Stomach (tissue), 19 donors: ENCODE measurements at places on chromosomes 3 and 15. TPM values are rescaled to one million over a fixed set of nuclear protein-coding genes. Genes with fewer than 3 reads are reported as not detected.

GRCh38 chr3:9623148-9623547, 26.2 kb upstream of the MTMR14 start:
- H3K27ac ChIP-seq: no peak overlapping the region
- no peaks in the 10 kb centered on the region for H3K27me3 ChIP-seq
- no peaks in the 10 kb centered on the region for H3K36me3 ChIP-seq
- DNase-seq: no peak

DNA sequence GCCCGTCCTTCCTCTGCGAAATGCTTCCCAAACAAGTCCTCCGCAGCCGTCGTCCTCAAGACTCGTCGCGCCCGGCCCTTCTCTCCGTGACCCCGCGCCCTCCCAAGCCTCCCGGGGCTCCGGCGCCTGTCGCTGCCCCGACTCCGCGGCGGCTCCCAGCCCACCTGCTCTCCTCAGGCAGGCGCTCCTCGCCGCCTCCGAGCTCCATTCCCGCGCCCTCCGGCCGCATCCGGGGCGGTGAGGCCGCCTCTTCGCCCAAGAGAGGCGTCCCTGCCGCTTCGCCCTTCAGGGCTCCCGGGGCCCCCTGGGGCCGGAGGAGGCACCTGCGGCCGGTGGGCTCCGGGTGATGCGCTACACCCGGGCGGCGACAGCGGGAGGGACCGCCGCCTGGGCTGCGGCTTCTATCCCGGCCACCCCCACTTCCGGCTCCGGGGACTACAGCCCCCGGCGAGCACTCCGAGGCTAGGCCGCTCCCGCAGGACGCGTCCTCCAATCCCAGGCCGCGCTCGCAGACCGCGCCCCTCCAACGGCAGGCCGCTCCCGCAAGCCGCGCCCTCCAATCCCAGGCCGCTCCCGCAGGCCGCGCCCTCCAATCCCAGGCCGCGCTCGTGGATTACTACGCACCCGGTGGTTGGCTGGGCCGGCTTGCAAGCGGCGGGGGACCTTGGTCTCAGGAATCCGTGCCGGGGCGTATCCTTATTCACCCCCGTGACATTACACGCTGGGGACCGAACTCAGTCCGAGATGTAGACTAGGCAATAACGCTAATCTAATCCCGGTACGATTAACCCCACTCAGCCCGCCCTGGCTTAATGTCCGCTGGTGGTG, at the start of gene RUBCN:
RUBCN (minus strand) TSS at position 414 of the 828 bp plus-strand sequence; CDS start at position 229, 185 bp downstream.
- H3K4me1 ChIP-seq: peaks cover 31% of the 10 kb centered on the region
- H3K36me3 ChIP-seq: no peaks in the 10 kb centered on the region
- peak within 1 kb of the TSS; percentile 95 for H3K4me3 ChIP-seq
- no peaks in the 10 kb centered on the region for H3K27me3 ChIP-seq
- H3K27ac ChIP-seq: peak within 1 kb of the TSS; percentile 96

DNA sequence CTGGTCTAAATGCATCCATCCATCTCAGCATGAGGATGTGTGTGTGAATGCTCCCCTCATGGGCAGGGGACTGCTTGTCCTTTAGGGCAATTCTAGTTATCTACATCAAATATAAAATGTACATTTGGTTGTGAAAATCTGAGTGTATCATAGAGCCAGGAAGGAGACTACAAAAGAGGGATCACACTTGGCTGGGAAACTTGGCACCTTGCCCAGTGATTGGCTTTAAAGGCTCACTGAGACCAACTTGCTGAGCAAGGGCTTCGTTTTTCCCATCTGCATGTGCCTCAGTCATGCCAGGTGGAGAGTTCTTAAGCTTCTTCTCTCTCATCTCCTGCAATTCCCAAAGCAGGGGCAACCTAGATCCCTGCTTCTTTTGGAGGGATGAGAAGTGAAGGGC, 5.2 kb downstream of the CAPN3 start:
- H3K4me3 ChIP-seq: no peak overlapping the region
- H3K4me1 ChIP-seq: no peaks in the 10 kb centered on the region
- no peaks in the 10 kb centered on the region for H3K27me3 ChIP-seq

GRCh38 chr3:196889844-196890708, 22.4 kb downstream of the SENP5 start:
- H3K27ac ChIP-seq: no peak overlapping the region
- H3K27me3 ChIP-seq: no peaks in the 10 kb centered on the region
- H3K4me3 ChIP-seq: no peak overlapping the region

DNA sequence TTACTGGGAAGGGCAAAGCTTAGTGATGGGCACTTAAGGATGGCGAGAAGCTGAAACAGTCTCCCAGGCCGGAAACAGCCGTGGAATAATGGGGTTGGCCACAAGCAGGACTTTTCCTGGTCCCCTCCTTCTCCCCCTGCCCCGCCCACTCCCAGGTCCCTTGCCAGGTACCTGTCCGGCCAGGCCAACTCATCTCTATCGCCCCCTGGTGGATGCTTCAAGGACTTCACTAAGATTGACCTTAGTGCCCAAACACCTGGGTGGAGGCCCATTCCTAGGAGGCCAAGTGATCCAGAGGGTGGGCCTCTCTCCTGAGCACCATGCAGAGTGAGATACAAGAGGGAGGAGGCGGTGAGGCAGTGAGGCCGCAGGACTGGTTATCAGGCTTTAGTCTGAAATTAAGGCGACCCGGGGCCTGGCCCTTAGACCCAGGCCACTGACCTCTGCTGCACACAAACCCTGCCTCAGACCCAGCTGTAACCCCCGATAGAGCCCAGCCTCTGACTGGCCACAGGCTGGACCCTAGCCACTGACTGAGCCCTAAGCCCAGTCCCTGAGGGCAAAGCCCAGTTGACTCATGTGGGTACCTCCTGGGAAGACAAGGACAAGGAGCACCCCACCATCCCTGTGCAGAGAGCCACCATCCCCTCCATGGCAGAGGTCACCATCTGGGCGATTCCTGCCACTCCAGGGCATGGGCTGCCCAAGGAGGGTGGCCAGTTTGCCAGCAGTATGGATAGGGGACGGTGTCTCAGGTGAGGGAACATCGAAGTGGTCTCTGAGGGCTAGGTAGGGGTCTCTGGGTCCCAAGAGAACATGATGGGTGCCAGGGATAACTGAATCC, 37.6 kb downstream of the VIPR1 start:
- no peaks in the 10 kb centered on the region for H3K27me3 ChIP-seq
- peak; percentile 79 for DNase-seq
- no peak overlapping the region for H3K4me3 ChIP-seq

Gene MME
- 0.76 TPM for polyA plus RNA-seq

GRCh38 chr15:78263351-78263781, 996 bp upstream of the DNAJA4 start:
- no peaks in the 10 kb centered on the region for H3K36me3 ChIP-seq
- H3K27me3 ChIP-seq: no peaks in the 10 kb centered on the region
- H3K4me3 ChIP-seq: no peak overlapping the region

DNA sequence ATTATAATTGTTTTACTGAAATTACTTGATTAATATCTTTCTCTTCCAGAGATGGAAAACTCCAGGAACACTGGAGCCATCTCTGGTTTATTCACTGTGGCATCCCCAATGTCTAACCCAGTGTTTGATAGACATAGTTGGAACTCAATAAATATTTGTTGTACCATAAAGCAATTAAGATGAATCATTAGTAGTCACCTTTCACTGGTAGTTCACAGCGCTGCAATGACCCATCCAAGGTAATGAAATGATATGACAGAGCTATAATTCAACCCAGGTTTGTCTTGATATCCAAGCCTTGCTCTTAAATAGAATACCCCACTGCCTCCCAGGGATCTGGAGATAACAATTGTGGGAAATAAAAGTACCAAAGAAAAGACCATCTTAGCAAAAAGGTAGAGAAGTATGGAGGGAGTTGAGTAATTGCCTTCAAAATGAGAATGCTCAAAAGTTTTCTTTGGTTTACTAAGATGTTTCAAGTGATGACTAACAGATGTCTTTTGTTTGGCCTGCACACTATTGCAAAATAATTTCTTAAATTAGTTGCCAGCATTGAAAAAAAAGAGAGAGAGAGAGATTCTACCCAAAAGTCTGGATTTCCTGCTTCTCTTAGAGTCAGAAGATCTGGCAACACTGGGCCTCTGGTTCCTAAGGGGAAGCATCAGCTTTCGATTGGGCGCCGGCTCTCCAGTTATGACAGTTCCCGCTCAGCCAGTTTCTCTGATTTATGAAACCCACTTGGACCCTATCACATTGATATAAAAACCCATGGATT, 348.5 kb downstream of the ERC2 start:
- H3K27ac ChIP-seq: no peak overlapping the region
- H3K4me1 ChIP-seq: no peaks in the 10 kb centered on the region

Gene MCF2L2
- polyA plus RNA-seq: 0.05 TPM

DNA sequence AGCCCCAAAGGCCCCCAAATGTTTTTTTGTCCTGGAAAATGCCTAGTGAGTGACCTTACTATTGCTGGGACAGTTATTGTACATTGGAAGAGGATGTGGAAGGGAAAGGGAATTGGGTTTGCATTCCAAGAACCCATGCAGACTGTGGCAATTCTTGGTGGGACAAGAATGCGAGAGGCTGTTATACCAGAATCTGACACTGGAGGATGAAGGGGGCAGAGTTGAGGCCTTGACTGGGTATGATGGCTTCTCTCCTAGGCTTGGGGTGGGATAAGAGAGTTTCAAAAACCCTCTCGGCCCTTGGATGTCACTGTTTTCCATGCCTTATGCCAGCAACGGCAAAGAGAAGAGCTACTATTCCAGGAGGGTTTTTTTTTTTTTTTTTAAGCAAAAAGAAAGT, 25.3 kb downstream of the IL16 start:
- DNase-seq: no peak
- H3K4me1 ChIP-seq: no peaks in the 10 kb centered on the region
- no peaks in the 10 kb centered on the region for H3K27me3 ChIP-seq
- H3K4me3 ChIP-seq: no peak overlapping the region
- H3K36me3 ChIP-seq: no peaks in the 10 kb centered on the region

Gene PROK2
- polyA plus RNA-seq: 1.1 TPM

GRCh38 chr3:39138804-39139415, 14.5 kb downstream of the CSRNP1 start:
- peak; percentile 56 for DNase-seq
- H3K4me1 ChIP-seq: peaks cover 74% of the 10 kb centered on the region
- H3K27me3 ChIP-seq: no peaks in the 10 kb centered on the region
- no peak overlapping the region for H3K4me3 ChIP-seq
- H3K36me3 ChIP-seq: peaks cover 48% of the 10 kb centered on the region
- H3K27ac ChIP-seq: no peak overlapping the region

DNA sequence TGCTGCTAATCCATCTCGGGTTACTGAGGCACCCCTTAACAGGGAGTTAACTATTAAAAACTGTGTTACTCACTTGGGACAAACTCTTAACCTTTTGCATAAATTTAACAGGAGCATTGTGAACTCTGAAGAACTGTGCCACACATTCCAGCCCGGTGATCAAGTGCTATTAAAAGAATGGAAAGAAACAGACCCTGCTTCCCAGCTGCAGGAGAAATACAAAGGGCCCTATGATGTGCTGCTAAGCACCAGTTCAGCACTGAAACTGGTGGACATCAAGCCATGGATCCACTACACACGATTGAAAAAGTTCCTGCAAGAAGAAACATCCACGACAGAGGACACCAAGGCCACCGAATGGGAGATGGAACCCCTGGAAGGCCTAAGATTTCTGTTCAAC, 114.7 kb upstream of the PLCL2 start:
- H3K27me3 ChIP-seq: no peaks in the 10 kb centered on the region
- H3K4me1 ChIP-seq: no peaks in the 10 kb centered on the region
- no peaks in the 10 kb centered on the region for H3K36me3 ChIP-seq
- no peak overlapping the region for H3K27ac ChIP-seq
- H3K4me3 ChIP-seq: no peak overlapping the region

DNA sequence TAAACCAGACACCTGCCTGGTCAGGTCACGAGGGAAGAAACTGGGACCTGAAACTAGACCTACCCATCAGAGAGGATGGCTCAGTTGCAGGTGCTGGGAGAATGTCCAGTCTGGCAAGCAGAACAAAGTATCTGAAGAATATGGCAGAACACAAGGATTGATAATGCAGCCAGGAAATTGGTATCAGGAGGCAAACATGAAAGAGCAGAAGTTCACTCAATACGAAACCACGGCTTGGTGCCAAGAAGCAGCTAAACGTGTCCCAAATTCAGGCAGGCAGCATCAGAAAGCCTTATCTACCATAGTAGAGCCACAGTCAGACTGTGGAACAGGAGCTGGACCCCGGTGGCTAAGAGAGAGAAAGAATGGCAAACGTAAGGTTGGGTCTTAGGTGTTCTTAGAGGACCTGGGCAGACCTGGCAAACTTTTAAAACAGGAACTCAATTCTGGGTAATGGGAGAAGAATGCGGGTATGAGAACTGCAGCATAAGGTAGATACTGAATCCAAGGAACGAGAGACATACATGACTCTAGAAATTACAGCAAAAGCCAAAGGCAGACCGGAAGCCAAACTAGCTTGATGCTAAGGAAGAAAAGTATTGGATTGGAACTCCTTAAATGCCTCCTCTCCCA, 169.0 kb upstream of the NECTIN3 start:
- H3K36me3 ChIP-seq: no peaks in the 10 kb centered on the region
- no peak overlapping the region for H3K27ac ChIP-seq
- H3K4me1 ChIP-seq: no peaks in the 10 kb centered on the region
- no peak for DNase-seq
- H3K4me3 ChIP-seq: no peak overlapping the region
- no peaks in the 10 kb centered on the region for H3K27me3 ChIP-seq

DNA sequence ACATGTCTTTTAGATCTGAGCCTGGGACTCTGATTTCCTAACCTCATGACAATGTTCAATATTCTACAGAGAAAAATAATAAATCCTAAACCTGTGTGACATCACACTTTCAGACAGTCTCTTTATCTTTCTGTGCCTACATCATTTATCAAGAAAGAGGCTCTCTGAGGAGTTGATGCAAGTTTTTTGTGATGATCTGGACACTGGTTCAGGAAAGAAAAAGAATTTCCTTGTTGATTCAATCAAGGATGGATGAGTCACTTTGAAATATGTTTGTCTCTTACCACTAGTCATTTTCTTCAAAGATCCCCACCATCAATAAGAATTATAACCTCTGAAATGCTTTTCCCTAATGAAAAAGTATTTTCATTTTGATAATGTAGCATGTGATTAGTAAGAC, 404.6 kb downstream of the WDR72 start:
- H3K27me3 ChIP-seq: no peaks in the 10 kb centered on the region
- H3K4me3 ChIP-seq: no peak overlapping the region
- no peaks in the 10 kb centered on the region for H3K4me1 ChIP-seq

Gene ACTRT3
- 1.6 TPM for polyA plus RNA-seq

GRCh38 chr3:10518506-10519150, 13.2 kb upstream of the ATP2B2 start:
- no peaks in the 10 kb centered on the region for H3K4me1 ChIP-seq
- H3K36me3 ChIP-seq: no peaks in the 10 kb centered on the region
- no peak overlapping the region for H3K27ac ChIP-seq
- H3K27me3 ChIP-seq: no peaks in the 10 kb centered on the region
- peak; percentile 16 for DNase-seq

GRCh38 chr3:149333176-149333859, at the start of gene TM4SF18:
Gene TM4SF18 (minus strand): TSS chr3:149333636. CDS start chr3:149333382, 254 bp downstream.
- H3K36me3 ChIP-seq: no peaks in the 10 kb centered on the region
- H3K4me3 ChIP-seq: no peak within 1 kb of the TSS
- H3K27ac ChIP-seq: peak within 1 kb of the TSS; percentile 52

- peak overlapping the region; percentile 100 for H3K27ac ChIP-seq
- H3K27me3 ChIP-seq: no peaks in the 10 kb centered on the region
- H3K4me1 ChIP-seq: peaks cover 37% of the 10 kb centered on the region
- peaks cover 35% of the 10 kb centered on the region for H3K36me3 ChIP-seq
- peak overlapping the region; percentile 97 for H3K4me3 ChIP-seq
These were observed 1.6 kb downstream of the SERP1 start for GRCh38 chr3:150544726-150545125.

GRCh38 chr3:49124991-49125670, 4.5 kb upstream of the USP19 start:
- H3K4me3 ChIP-seq: no peak overlapping the region
- no peaks in the 10 kb centered on the region for H3K27me3 ChIP-seq
- no peak for DNase-seq
- no peak overlapping the region for H3K27ac ChIP-seq
- peaks cover 21% of the 10 kb centered on the region for H3K4me1 ChIP-seq

- no peak overlapping the region for H3K27ac ChIP-seq
- no peak overlapping the region for H3K4me3 ChIP-seq
- peaks cover 11% of the 10 kb centered on the region for H3K4me1 ChIP-seq
- no peak for DNase-seq
- H3K27me3 ChIP-seq: no peaks in the 10 kb centered on the region
These were observed 336.5 kb downstream of the PTPRG start for GRCh38 chr3:61897848-61898247.
